ENCODE measurements at places on chromosomes 3 and 15.

- DNase-seq = no peak
Measured at GRCh38 chr15:47258521-47258920, 458.8 kb upstream of the SEMA6D start.

DNA sequence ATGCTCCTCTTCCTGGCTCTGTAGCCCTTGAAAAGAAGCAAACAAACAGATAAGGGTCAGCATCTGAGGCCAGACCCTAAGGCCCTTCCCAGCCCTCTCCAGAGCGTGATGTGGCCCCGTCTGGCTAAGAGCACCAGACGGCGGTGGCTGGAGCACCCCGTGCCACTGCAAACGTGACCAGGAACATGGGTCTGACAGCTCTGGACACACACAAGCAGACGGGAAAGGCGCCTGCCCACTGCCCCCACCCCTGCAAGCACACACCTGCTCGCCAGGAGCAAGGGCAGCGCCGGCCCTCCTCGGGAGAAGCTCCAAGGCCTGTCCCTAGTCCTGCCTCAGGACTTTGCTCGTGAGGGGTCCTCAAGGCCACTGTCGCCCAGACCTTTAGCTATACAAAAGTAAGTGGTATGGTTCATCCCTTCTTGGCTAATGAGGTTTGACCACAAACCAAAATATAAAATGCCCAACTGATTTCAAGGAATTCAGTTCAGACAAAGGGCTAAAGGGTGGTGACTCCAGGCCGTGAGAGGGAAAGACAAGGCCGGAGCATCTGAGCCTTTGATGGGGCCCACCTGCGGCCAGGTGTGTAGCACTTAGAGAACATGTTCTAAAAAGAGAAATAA lies 90.4 kb downstream of the XXYLT1 start:
- DNase-seq = no peak

GRCh38 chr15:47505712-47506328 lies 211.5 kb upstream of the SEMA6D start:
- DNase-seq = no peak

DNA sequence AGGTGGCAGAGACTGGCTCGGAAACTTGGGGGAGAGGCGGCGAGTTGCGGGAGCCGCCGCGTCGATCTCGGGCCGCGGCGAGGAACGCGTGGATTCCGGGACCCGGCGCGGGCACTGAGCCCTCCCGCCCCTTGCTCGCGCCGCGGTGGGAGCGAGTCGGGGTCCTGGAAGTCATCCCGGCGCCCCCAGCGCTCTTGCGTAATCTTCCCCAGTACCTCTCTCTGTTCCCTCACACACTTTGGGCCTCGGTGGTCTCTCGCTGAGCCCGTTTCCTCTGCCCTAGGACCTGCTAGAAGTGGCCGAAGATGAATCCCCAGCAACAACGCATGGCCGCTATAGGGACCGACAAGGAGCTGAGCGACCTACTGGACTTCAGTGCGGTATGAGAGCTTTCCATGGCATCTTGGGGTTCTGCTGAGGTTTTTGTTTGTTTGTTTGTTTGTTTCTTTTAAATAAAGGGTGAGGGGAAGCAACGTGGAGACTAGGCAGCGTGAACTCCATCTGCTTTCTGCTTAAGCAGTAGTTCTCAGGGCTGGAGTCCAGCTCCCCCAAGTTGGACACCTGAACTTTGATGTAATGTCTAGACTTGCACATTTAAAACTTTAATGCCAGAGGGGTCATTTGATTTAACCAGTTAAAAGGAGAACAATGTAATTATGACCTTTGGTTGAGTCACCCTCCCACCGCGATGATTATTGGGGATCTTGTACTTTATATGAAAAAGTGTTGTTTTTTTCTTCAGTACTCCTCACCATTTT lies 1.3 kb downstream of the TCF12 start:
- DNase-seq = peak; percentile 23

GRCh38 chr15:48925714-48926223 lies 38.0 kb downstream of the SHC4 start:
- no peak for DNase-seq
